ENCODE measurements at places on chromosomes 7 and 10.

GRCh38 chr7:135645296-135645904 lies 16.9 kb upstream of the STMP1 start:
- DNase-seq, result no peak

GRCh38 chr7:137768366-137768765 lies 78.4 kb downstream of the DGKI start:
- no peak for DNase-seq

GRCh38 chr10:11328264-11329061 lies 283.0 kb downstream of the USP6NL start:
- no peak for DNase-seq

GRCh38 chr10:37856881-37857286 lies 526 bp downstream of the ZNF248 start:
- DNase-seq, result peak; percentile 20

GRCh38 chr10:44895280-44895679 lies 15.9 kb upstream of the TMEM72 start:
- DNase-seq, result no peak

GRCh38 chr7:143345428-143345900 lies 17.0 kb downstream of the FAM131B start:
- DNase-seq, result no peak

DNA sequence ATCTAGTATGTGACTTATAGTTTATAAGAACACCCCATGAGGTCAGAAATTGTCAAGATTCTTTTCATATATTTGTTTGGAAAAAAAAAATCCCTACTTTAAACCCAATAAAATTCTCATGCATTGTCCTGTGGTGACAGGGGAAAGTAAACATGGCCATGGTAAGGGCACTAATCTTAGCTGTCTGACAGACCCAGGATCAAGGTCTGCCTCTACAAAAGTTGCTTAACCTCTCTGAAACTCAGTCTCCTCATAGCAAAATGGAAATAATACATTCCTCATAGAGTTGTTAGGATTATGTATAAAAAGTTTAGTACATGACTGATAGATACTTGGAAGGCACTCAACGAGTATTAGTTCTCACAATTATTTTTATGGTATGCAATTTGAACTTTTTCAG lies 22.3 kb upstream of the AKAP9 start:
- DNase-seq, result no peak

GRCh38 chr10:6678956-6679355 lies 98.9 kb upstream of the PRKCQ start:
- no peak for DNase-seq

DNA sequence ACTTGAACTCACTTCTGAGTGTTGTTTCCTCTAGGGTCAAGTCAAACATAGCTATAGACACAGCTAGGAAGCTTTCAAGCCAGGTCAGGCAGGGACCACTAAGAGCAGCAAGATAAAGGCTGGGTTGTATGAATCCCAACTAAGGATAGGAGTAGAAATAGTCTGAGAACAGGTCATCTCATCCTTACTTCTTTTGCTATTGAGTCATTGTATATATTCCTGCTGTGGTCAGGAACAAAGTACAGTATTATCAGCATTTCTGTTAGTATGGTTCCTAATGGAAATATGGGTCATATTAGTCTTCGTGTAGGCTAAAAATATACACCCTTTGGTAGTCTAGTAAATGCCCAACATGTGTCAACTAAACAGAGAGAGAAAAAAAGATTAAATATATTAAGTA lies 145.3 kb downstream of the BTAF1 start:
- no peak for DNase-seq

- DNase-seq, result no peak
These were observed 84.4 kb upstream of the ANLN start for GRCh38 chr7:36305226-36305625.

DNA sequence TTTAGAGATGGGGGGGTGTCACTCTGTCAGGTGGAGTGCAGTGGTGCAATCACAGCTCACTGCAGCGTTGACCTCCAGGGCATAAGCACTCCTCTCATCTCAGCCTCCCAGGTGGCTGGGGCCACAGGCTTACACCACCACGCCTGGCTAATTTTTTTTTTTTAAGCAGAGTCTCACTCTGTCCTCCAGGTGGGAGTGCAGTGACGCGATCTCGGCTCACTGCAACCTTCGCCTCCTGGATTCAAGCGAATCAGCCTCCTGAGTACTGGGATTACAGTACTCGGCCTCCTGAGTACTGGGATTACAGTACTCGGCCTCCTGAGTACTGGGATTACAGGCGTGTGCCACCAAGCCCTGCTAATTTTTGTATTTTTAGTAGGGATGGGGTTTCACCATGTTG lies 23.6 kb upstream of the PPIA start:
- DNase-seq, result no peak

DNA sequence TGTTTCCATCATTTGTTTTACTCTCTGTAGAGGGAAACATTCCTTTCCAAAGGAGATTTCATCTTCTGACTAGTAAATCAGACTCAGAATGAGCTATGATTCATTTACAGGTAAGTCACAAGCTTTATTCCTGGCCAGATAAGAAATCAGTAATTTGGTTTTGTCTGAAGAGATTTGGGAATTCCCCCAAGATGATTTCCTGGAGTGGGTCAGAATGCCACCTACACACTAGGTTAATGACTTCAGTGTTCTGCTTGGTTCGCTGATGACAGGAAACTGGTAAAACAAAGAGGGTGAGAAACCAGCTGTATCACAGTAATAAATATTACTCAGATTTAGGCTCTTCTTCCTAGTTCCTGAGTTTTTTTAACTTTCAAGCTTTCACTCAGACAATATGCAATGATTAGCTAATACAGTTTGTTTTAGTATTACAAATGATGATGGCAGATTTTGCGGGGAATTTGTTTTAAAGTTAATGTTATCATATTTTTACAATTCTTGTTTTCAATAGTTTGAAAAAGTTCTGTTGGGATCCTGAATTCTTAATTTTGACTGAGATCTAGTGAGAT lies 8.3 kb upstream of the ASZ1 start:
- DNase-seq, result no peak

GRCh38 chr7:143846692-143847091 lies 55.3 kb downstream of the TCAF1 start:
- DNase-seq, result no peak

GRCh38 chr10:95214369-95214768 lies 20.3 kb downstream of the ACSM6 start:
- DNase-seq, result no peak

GRCh38 chr7:82158327-82158726 lies 285.2 kb downstream of the CACNA2D1 start:
- no peak for DNase-seq

DNA sequence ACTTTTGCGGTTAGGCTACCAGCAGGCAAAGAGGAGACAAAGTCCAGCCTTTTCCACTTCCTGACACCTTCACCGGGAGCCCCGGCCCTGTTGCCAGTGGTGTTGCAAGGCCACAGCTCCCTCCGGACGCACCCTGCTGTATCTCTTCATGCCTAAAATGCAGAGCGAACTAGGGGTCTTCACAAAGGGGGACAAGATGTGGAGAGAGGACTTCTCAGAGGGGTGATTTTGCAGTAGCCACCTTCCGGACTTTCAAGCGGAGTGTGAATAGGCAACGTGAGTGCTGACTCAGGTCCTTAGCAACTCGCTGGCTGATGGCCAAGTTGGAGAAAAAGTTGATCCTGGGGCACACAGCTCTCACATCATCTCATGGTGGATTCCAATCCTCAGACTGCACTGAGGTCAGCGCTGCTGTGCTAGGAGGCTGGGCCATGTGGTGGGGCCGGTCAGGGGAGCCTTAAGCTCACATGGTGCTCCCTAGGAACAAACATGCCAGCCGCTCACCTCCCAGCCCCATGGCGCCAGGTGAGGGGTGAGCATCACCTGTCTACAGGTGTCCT lies 166.3 kb downstream of the LCOR start:
- no peak for DNase-seq

GRCh38 chr10:114577133-114577532 lies 80.9 kb downstream of the ABLIM1 start:
- no peak for DNase-seq

GRCh38 chr10:2487921-2488320 lies 579.4 kb upstream of the PFKP start:
- DNase-seq, result no peak

- DNase-seq, result no peak
These were observed 112.8 kb downstream of the CDK14 start for GRCh38 chr7:90708841-90709317.

DNA sequence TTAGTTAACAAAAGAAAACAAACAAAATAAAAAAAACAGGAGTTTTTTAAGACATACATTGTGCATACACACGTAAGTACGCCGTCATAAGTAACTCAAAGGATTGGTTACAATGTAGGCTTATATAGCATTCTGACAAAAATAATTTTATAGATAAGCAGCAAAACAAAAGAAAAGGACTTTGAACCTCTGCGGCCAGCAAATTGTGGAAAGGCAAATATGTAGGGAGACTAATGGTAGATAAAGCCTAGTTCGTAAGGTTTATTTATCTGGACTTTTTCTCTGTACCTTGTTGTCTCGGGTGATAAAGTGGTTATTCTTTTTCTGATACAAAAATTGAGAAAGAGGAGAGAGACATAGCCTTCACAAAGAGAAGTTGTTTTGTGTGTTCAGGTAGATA lies 891.9 kb downstream of the CNTNAP2 start:
- DNase-seq, result no peak

DNA sequence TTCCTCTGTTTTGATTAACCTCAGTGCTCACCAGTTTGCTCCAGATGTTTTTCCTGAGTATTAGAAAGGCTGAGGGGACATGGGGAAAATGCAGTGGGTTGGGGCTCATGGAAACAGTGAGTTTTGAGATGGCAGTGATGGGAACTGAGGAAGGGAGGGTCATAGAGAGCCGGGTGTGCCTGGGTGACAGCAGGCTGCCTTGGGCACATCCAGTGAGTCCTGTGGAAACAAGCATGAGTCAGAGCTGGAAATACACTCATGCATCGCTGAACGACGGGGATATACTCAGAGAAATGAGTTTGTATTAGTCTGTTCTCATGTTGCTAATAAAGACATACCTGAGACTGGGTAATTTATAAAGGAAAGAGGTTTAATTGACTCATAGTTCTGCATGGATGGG lies 202.2 kb downstream of the TMEM178B start:
- no peak for DNase-seq

DNA sequence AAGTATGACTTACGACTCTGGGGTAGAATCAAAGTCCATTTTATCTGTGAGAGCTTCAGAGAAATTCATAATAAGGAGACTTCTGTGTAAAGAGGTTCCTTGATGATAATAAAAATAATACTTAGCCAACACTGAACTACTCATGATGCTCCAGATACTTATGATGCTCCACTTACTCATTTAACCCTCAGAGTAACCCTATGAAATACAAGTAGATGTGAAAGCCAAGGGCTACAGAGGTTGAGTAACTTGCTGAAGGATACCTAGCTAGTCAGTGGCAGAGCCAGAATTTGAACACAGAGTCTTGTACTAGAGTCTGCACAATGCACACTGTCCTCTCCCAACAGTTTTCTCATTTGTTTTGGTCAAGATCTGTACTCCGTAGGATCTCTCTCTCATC lies 89.5 kb downstream of the HECW1 start:
- no peak for DNase-seq

- DNase-seq, result peak; percentile 41
These were observed 113.2 kb upstream of the INHBA start for GRCh38 chr7:41816111-41816510.

DNA sequence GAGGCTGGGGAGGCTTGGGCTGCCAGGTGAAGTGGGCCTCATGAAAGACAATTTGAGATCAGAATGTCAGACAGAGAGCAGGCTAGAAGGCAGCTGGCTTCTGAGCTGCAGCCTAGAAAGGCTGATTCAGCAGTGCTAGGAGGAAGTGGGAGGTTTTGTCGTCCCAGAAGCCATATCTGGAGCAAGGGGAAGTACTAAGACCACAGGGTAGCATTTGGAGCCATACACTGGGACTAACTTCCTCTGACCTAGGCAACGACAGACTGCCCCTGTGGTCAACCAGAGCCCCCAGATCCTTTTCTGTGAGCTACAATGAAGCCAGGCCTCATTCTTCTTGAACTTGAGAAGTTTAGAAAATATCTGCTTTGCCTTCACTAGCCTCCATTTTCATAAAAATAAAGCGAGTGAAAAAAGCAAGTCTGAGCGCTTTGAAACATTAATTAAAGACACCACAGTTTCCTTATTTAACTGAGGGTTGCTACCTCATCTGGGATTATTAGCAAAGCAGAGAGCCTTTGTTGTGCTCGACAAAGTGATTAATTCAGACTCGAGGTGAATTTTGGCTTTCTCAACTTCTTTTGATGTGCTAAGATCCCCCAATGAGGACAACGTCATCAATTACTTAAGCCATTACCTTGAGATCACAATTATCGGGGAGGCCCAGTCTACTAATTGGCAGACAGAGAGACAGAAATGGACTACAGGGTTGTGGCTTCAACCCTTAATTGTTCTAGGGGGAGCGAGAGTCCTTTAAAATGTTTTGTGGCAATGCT lies 26.6 kb downstream of the TBXAS1 start:
- DNase-seq, result peak; percentile 79

GRCh38 chr10:129039406-129040370 lies 427.4 kb upstream of the MGMT start:
- DNase-seq, result no peak

DNA sequence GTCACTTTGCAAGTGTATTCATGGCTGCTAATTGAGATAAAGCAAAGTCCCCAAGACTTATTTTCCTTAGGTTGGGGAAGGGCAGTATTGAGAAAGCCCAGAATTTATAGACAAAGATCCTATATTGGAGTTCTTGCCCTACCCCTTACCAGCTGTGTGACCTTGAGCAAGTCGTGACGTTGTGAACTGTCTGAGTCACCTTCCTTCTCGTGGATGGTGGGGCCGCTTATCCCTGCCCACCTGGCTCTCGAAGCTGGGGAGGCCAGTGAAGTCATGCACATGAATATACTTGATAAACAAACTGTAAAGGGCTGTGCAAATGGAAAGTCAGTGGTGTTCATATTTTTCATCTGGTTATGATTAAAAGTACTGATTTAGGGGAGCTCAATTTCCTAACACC lies 127.4 kb downstream of the TACC2 start:
- DNase-seq, result no peak

- DNase-seq, result no peak
These were observed 287.2 kb downstream of the TNS3 start for GRCh38 chr7:47294556-47295222.

GRCh38 chr7:102874166-102874829 lies 38.5 kb upstream of the LRRC17 start:
- DNase-seq, result no peak

- no peak for DNase-seq
These were observed 5.5 kb upstream of the FIGNL1 start for GRCh38 chr7:50455658-50456057.

DNA sequence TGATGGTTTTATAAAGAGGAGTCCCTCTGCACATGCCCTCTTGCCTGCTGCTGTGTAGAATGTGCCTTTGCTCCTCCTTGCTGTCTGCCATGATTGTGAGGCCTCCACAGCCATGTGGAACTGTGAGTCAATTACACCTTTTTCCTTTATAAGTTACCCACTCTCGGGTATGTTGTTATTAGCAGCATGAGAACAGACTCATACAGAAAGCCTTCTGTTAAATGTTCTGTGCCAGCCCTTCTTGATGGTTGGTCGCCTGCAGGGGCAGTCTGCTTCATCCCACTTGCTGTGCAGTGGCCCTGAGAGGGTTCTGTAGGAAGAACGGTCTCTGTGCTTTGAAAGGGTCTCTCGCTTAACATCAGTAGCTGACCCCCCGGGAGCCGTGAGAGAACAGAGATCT lies 248.9 kb upstream of the IGFBP3 start:
- DNase-seq, result no peak
